ENCODE measurements at places on chromosomes 4 and X.

DNA sequence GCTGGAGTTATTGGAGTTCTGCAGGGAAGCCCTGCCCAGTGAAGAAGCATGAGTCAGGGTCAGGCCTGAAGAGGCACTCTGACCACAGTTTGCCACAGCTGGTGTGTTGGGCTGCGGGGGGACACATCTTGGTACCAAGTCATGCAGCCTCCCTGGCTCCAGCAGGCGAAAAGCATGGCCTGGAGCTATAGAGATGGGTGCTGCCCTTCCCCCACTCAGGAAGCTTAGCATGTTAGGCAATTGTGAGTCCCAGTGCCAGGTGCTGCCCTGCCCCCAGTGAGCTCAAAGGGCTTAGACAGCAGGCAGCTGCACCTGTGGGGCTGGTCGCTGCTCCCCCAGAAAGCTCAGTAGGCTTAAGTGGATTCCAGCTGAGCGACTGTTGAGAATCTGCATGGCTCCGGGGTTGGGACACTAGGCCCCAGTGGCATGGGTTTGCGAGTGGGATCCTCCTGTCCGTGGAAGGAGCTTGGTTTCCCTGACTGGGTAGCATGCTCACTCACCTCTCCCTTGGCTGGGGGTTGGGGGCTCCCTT is 755.5 kb downstream of the GLUD2 start:
- no peak for DNase-seq

GRCh38 chr4:12852338-12853307 is 631.5 kb downstream of the RAB28 start:
- no peak for DNase-seq

DNA sequence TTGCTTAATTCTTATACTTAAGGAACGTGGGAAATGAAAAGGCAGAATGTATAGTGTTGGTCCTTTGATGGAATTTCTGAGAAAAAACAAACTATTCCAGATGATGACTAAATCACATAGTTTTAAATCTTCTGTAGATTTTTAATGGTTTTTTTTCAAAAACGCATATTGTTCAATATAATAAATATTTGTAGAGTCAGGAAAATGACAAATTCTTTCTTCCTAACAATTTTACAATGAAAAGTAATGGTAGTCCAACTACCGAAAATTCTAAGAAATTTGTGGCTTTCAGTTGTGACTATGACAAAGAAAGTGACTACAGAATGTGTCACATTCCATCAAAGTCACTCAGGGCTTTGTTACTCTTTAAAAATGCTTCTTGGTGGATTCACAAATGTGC is 164.8 kb upstream of the PITX2 start:
- no peak for DNase-seq

- DNase-seq, result no peak
Measured at GRCh38 chr4:183409934-183410333, 34.5 kb upstream of the CDKN2AIP start.

- no peak for DNase-seq
Measured at GRCh38 chr4:165839615-165840333, 33.3 kb upstream of the TLL1 start.

DNA sequence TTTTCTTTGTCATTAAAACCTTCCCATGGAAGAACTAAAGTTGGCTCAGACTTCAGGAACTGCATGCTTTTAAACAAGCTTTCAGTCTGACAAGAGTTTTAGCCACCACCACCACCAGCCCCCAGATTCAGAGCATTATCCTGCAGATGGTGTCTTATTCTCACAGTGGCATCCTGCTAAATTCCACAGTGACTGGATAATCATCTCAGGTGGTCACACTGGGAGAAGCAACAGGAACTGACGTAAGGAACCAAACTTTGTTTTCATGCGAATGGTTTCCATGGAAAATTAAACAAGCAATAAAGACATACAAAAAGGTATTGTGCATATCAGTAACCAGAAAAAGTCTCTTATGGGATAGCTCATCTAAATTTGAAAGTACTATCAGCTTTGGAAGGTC is 370.7 kb downstream of the FBXW7 start:
- DNase-seq, result no peak

GRCh38 chr4:133621628-133622027 is 472.5 kb downstream of the PCDH10 start:
- no peak for DNase-seq

GRCh38 chrX:97700547-97700946 is 816.8 kb downstream of the RPA4 start:
- DNase-seq, result no peak

- DNase-seq, result no peak
Measured at GRCh38 chrX:29466456-29466855, 748.9 kb upstream of the MAGEB2 start.

GRCh38 chr4:20554134-20554533 is 146.1 kb upstream of the PACRGL start:
- no peak for DNase-seq

- DNase-seq, result no peak
Measured at GRCh38 chr4:79588679-79589078, 180.7 kb upstream of the GK2 start.

GRCh38 chr4:93313197-93313596 is 515.4 kb upstream of the ATOH1 start:
- no peak for DNase-seq

- DNase-seq, result no peak
Measured at GRCh38 chr4:73842696-73843095, 6.2 kb downstream of the CXCL6 start.
